ENCODE measurements at places on chromosomes 2 and 18.

- DNase-seq = no peak
Measured at GRCh38 chr18:59628995-59629394, 68.2 kb downstream of the CCBE1 start.

GRCh38 chr2:115825912-115826311, 1383.5 kb downstream of the DPP10 start:
- no peak for DNase-seq

DNA sequence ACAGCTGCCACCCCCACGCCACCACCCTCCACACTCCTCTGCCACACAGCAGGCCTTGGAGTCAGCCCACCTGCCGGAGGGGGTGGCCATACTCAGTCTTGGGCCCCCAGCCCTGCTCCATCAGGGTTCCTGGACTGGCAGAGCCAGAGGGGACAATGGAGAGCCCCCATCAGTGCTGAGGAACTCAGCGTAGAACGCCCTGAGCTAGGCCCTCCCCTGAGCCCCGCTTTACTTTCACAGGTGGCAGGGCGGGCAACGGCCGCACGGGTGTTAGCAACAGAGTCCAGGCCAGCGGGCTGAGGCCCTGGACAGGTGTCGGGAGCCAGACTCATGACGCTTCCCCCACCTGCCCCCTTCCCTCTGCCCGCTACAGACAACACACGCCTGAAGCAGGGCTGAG, 47.1 kb downstream of the FOSL2 start:
- DNase-seq = no peak

DNA sequence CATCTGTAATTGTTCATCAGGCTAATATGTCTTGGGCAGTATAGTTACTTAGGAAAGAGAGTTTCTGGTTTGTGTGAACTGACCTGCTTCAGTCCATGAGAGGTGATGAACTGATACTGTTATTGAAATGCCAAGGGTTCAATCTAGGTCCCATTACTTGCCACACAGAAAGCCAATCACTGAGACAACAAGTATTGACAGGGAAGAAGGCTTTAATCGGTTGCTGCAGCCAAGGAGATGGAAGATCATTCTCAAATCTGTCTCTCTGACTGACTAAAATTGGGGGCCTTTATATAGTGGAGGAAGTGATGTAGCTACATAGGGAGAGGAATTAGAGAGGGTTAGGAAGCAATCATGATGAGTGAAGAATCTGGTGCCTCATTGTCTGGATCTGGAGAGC, 19.9 kb upstream of the FAM98A start:
- DNase-seq = no peak

GRCh38 chr2:203469546-203469945, 65.6 kb downstream of the RAPH1 start:
- DNase-seq = no peak

- no peak for DNase-seq
Measured at GRCh38 chr2:198928026-198928425, 529.7 kb downstream of the SATB2 start.

DNA sequence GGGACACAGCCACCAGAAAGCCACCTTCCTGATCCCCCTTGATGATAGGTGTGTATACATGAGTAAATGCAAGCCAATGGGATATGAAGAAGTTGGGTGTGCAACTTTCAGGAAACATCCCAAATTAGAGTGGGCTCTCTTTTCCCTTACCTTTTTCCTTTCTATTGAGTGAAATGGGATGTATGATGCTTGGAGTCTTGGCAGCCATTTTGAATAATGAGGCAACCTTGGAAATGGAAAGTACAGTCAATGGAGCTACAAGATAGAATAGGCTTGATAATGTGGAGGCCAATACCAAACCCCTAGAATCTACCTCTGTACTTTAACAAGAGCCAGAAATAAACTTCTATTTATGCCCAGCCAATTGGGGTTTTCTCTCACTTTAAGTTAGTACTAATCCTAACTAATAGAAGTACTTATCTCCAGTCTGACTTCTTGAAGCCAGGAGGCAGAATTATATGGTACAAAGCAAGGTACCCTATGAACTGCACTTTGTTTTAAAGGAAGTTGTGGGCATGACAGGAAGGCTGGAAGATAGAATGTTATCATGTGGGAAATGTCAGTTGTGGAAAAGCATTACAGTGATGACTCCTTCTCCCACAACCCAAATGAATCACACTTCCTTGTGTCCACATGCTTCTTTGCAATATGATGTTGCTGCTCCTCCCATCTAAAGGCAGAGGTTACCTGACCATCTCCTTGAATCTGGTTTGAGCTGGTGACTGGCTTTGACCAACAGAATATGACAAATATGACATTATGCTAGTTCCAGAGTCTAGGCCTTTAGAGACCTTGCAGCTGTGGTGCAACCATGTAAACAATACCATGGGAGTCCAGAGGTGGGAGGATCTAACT, 12.9 kb upstream of the NABP1 start:
- no peak for DNase-seq

DNA sequence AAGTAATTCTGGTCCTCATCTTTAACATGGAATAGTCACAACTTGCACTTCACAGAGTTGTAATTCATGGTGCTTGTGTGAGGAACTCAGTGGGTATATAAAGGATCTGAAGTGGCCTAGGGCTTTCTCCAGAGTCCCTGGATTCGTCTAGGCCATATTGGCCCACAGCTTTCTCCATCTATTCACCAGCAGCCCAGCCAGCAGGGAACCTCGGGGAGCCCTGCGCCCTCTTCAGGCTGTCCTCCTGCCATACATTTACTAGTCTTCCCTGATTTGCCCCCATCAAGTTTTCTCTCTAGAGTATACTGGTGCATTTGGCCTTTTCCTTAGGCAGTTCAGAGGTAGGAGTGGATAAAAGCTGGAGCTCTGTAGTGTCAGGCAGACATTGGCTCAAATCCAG, 278.3 kb downstream of the MYCN start:
- no peak for DNase-seq

- no peak for DNase-seq
Measured at GRCh38 chr18:3171631-3172030, 48.1 kb downstream of the MYOM1 start.

GRCh38 chr2:132547090-132547687, 122.8 kb downstream of the LYPD1 start:
- DNase-seq = no peak

GRCh38 chr18:56884511-56884910, 233.4 kb downstream of the WDR7 start:
- DNase-seq = no peak

DNA sequence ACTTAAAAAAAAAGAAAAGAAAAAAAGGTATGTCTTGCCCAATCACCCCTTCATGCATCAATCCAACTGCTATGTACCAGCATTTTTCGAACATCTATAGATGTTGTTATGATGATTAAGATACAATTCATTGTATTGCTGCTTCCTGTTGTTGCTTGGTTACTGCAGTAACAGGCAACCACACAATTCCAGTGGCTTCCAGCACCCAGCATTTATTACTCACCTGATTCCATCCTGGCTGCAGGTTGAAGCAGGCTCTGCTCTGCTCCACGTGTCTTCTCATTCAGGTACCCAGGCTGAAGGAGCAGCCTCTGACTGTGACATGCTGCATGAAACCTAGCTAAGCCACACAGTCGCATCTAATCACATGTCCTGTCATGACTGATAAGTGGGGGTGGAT, 196.9 kb downstream of the INO80D start:
- no peak for DNase-seq

DNA sequence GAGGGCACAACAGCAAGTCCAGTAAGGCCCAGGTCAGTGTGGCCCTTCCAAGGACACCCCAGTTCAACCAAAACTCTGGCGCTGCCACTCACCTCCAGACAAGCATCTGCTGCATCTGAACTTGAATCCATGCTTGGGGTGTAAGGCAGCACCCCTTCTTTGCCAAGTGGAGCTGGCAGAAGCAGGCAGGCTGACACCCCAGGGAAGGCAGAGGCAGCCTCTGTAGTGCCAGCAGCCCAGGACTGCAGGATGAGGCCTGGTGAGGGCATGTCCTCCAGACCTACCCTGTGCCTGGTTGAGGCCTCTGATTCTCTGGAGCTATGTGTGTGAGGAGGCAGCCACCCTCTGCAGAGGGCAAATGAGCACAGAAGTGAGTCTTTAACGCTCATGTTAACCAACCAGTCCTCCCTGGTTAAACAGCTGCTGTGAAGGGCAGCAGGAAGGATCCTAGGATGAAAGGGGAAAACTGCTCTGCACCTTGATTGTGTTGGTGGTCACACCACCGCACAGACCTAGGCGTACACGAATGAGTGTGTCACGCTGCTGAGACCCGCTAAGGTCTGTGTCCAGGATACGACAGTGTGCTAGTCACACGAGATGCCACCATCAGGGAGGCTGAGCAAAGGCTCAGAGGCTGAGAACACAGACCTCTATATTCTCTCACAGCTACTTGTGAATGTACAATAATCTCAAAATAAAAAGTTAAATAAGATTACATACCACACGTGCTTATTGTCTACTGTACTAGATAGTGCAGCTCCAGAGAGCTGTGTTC, 2.2 kb downstream of the PARD6G start:
- DNase-seq = no peak

DNA sequence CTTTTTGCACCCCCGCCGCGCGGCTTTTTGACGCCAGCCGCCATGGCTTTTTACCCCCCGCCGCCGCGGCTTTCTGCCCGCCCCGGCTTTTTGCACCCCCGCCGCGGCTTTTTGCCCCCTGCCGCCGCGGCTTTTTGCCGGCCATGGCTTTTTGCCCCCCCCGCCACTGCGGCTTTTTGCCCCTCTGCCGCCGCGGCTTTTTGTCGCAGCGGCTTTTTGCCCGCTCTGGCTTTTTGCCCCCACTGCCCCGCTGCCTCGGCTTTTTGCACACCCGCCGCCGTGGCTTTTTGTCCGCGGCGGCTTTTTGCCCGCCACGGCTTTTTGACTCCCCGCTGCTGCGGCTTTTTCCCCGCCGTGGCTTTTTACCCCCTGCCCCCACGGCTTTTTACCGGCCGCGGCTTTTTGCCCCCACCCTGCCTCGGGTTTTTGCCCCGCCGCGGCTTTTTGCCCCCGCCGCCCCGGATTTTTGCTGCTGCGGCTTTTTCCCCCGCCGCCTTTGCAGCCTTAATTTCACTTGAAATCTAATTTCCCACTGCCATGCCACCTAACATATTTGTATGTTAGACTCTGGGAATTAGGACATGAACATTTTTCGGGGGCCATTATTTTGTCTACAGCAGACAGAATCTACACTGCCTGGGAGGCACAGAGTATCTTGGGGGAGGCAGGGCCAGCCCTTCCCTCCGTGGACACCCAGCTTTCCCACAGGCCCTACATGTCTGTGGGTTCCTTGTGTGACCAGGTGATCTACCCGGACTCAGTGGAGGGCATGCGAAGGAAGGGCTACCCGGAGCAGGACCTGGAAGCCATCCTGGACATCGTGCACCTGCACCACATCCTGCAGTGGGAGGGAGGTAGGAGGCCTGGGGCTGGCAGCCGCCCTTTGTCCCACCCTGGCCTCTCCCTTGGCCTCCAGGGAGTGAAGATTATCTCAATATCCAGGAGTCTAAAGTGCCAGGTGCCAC, 3031.0 kb upstream of the TEKT4 start:
- no peak for DNase-seq

GRCh38 chr2:1248187-1248586, 165.1 kb upstream of the TPO start:
- no peak for DNase-seq

GRCh38 chr2:105313877-105314276, 15.7 kb downstream of the TGFBRAP1 start:
- no peak for DNase-seq

DNA sequence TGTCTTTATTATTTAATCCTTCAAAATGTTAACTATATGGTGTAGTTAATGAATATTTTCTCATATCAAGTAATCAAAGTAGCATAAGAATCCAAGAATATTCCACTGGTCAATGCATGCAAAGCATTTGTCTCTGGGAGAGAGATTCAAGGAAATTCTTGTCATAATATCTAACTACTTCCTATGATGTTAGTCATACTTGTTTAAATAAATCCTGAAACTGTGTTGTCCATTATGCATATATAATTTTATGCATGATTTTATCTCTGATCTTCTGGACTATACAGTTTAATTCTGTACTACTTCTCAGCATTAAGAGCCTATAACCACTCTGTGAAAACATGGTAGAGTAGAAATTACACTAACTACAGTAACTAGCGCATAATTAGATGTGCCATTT, 388.3 kb downstream of the NR4A2 start:
- no peak for DNase-seq

- DNase-seq = no peak
Measured at GRCh38 chr2:29398384-29399237, 283.4 kb downstream of the CLIP4 start.

- no peak for DNase-seq
Measured at GRCh38 chr2:19262150-19262549, 96.3 kb downstream of the OSR1 start.

GRCh38 chr2:207546822-207547221, 17.1 kb downstream of the CREB1 start:
- no peak for DNase-seq

- no peak for DNase-seq
Measured at GRCh38 chr2:177187631-177188312, 24.8 kb upstream of the HNRNPA3 start.

GRCh38 chr2:112182581-112183034, 44.4 kb downstream of the FBLN7 start:
- DNase-seq = peak; percentile 56

DNA sequence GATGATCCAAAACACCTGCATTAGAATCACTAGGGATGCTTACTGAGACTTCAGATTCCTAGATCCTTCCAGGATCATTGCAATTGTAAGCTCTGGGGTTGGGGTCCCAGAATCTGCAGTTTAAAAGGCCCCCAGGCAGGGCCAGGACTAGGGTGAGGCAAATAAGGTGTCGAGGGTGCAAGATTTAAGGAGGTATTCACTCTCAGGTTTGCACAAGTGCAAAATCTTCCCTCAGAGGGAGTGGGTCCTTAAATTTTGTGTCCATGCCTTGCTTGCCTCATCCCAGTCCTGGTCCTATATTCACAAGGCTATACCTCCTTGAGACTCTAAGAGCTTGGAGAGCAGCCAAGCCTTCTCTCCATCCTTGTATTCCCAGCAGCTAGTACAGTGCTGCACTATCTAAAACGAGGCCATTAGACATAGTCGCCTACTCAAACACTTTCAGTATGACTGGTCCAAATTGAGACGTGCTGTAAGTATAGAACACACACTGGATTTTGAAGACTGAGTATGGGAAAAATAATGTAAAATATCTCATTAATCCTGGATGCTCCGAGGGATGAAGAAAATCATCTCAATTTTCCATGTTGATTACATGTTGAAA, 31.6 kb upstream of the MREG start:
- DNase-seq = no peak

GRCh38 chr2:17171446-17172049, 346.7 kb downstream of the RAD51AP2 start:
- no peak for DNase-seq

GRCh38 chr2:157840568-157841156, 35.5 kb downstream of the ACVR1 start:
- no peak for DNase-seq

DNA sequence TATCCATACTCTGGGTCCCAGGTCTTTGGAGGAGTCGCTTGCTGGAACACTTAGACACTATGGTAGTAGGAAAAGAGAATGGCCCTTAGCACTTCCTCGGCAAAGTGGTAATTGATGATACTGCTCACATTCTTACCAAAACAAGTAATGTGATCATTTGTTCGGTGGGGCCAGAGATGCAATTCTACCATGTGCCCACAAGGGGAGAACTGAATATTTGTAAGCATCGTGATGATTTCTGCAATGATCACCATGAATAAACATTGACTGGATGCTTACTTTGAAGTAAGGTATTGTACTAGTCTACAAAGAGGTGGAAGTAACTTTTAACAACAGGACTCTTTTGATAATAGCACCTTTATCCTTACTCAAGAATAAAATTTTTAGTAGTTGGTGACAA, 109.7 kb downstream of the CD8B2 start:
- DNase-seq = no peak

Data from naive thymus-derived CD4-positive, alpha-beta T cell (primary cell).